IPS DF 6.9 (cell line): ENCODE measurements at places on chromosomes 4 and X.

DNA sequence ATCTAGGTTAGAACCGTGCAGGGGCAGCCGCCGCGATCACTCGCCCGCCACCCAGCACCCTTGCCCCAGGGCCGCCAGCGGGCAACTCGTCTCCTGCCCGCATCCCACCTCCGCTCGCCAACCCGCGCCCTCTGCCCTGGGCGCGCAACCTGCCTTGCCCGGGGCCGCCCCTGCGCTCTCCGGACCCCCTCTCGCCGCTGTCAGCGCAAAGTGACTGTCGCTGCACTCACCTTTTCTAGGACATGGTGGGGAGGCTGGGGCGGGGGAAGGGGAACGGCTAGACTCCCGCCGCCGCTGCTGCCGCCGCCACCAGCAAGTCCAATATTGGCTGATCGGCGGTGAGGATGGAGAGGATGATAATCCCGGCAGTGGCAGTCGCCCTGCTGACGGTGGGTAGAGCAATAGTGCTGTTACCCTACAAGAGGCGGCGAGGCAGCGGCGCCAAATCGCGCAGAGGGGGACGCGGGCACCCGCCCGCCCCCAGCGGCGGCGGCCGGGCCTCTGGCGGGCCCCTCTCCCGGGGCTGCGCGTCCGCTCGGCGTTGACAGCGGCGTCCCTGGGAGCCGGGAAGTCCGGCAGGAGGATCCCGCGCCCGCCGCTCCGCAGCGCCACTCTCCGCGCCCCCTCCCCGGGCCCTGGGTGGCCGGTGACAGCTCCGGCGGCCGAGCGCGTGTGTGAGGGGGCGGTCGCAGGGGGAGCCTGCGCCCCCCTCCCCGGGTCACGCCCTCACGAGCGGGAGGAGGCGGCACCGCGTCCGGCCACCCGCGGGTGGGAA is 2.3 kb upstream of the NR3C2 start:
- no peak for DNase-seq
- H3K27me3 ChIP-seq = peaks cover 6% of the 10 kb centered on the region; the same call in 1 of the 2 replicates
- H3K27ac ChIP-seq = no peak overlapping the region
- peak overlapping the region; percentile 74; the same call in 1 of the 2 replicates for H3K4me3 ChIP-seq

- H3K27me3 ChIP-seq = no peaks in the 10 kb centered on the region
- no peak overlapping the region for H3K4me3 ChIP-seq
- H3K27ac ChIP-seq = no peak overlapping the region
- DNase-seq = no peak
Measured at GRCh38 chr4:15262396-15262795, 165.4 kb upstream of the C1QTNF7 start.

DNA sequence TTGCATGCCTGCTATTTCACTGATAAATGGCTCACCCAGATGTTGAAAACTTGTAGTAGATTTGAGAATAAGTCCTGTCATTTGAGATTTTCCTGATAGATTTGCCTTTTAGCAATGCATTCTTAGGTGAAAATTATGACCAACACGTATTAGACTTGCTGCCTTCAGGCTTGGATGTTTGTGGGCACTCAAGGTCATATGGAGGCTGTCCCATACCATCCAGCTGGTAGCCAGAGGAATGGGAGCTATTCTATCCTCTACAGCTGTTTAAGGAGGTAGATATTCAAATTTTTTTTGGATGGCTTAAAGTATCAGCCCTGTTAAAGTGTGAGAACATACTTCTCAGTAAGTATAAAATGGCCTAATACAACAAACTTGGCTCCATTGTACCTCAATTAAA is 34.7 kb downstream of the RTL3 start:
- no peaks in the 10 kb centered on the region for H3K4me1 ChIP-seq
- H3K4me3 ChIP-seq = no peak overlapping the region
- H3K27ac ChIP-seq = no peak overlapping the region
- no peak for DNase-seq

- H3K27me3 ChIP-seq = no peaks in the 10 kb centered on the region
- peak; percentile 13 for DNase-seq
- no peak within 1 kb of the TSS for H3K27ac ChIP-seq
- H3K36me3 ChIP-seq = no peaks in the 10 kb centered on the region
Measured at GRCh38 chrX:76427560-76428242, at the start of gene MAGEE1. MAGEE1 (plus strand) TSS chrX:76427710; CDS start chrX:76427931, 221 bp downstream.

DNA sequence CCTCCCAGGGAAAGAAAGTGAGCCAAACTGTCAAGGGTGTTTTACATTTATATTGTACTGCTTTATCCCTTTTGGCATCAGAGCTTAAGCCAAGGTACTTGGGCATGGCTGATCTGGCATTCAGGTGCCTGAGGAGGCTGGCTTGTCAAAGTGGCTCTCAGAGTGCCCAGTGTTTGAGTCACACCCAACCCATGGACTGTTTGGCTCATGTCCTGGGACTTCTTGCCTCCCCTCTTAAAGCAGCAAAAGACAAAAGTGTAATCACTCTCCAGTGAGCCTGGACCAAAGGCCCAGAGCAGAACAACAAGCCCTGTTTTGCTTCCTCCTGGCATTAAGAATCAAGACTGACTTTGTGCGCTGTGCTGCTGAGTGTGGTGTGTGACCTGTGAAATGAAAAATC is 311.7 kb upstream of the TAPT1 start:
- no peaks in the 10 kb centered on the region for H3K27me3 ChIP-seq
- no peak for DNase-seq
- no peaks in the 10 kb centered on the region for H3K36me3 ChIP-seq
- no peak overlapping the region for H3K4me3 ChIP-seq
- H3K27ac ChIP-seq = no peak overlapping the region

- H3K27ac ChIP-seq = no peak overlapping the region
- H3K4me3 ChIP-seq = no peak overlapping the region
- H3K27me3 ChIP-seq = no peaks in the 10 kb centered on the region
Measured at GRCh38 chrX:153929576-153929975, 3.5 kb upstream of the ARHGAP4 start.

DNA sequence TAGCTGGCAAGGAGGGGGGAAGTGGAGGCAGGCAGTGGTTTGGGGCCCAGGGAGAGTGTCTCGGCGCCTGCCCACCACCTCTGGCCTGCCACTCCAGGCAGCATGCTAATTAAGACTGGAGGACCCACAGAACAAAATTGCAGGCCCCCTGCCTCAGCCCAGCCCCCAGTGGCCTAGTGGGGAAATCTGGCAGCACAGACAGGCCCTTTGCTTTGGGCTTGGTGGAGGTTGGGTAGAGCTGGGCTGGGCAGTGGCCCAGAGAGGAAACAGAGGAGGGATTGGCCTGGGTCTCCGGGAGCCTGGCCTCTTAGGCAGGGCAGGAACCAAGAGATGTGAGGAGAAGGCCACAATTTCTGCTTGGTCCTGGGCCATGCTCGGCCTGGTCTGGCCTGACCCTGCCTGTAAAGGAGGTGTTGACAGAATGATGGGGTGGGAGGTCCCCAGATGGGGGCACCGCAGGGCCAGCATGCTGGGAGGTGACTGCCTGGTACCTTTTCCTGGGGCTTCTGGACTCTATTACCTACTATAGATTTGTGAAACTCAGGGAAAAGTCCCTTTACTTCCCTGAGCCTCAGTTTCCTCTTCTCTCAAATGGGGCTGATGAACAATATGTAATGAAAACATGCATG is 92.4 kb upstream of the PJA1 start:
- H3K27ac ChIP-seq = no peak overlapping the region
- H3K36me3 ChIP-seq = no peaks in the 10 kb centered on the region
- no peak for DNase-seq
- H3K4me1 ChIP-seq = no peaks in the 10 kb centered on the region
- peaks cover 26% of the 10 kb centered on the region for H3K27me3 ChIP-seq

- no peak overlapping the region for H3K4me3 ChIP-seq
- H3K36me3 ChIP-seq = no peaks in the 10 kb centered on the region
- H3K27ac ChIP-seq = no peak overlapping the region
- no peaks in the 10 kb centered on the region for H3K27me3 ChIP-seq
- H3K4me1 ChIP-seq = no peaks in the 10 kb centered on the region
- DNase-seq = no peak
Measured at GRCh38 chrX:103343105-103343504, 13.1 kb downstream of the TCEAL7 start.

DNA sequence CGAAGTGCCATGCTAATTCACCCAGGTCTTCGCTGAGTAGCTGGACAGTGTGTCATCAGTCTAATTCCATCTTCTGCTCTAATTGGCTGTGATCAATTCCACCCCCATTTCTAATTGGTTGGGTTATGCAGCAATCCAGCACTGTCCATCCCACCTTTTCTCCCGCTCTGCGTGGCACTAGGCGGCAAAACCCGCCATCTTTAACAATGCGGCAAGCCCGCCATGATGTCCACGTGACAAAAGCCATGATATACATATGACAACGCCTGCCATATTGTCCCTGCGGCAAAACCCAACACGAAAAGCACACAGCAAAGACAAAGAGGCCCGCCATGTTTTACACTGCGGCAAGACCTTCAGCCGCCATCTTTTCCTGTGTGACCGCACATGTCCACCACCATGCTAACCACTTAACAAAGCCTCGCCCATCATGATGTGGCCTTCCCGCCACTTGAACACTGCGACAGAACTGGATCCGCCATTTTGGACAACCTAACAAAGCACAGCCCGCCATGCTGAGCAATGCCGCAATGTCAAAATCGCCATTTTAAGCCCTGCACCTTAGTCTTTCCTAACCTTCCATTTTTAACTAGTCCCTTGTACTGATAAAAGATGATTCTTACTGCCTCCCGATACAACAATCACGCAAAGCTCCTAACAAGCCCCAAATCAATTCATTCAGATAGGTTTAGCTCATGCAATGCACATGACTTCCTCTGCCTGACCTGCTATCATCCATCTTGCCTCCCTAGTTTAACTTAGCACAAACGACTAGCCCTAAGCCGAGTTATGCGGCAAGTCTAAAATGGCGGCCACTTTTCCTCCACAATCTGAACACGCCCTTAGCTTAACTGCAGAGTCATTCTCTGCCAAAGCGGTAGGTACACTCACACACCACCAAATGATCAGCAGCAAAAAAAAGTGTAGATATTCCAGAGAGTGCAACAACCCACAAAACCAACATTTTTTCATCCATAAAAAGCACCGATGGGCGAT is 288.3 kb downstream of the CHIC1 start:
- no peak overlapping the region for H3K4me3 ChIP-seq
- no peak for DNase-seq
- H3K36me3 ChIP-seq = no peaks in the 10 kb centered on the region; the same call in 1 of the 2 replicates
- no peaks in the 10 kb centered on the region for H3K4me1 ChIP-seq
- no peaks in the 10 kb centered on the region for H3K27me3 ChIP-seq
- no peak overlapping the region for H3K27ac ChIP-seq

GRCh38 chrX:48491809-48492208 is 15.8 kb downstream of the FTSJ1 start:
- peaks cover 2% of the 10 kb centered on the region; the same call in 1 of the 2 replicates for H3K4me1 ChIP-seq
- no peak overlapping the region for H3K4me3 ChIP-seq
- H3K27ac ChIP-seq = no peak overlapping the region
- DNase-seq = no peak
- no peaks in the 10 kb centered on the region for H3K27me3 ChIP-seq

GRCh38 chrX:9907645-9908387 is 59.3 kb upstream of the CLDN34 start:
- no peak for DNase-seq
- H3K27me3 ChIP-seq = no peaks in the 10 kb centered on the region
- H3K4me3 ChIP-seq = no peak overlapping the region
- H3K4me1 ChIP-seq = peaks cover 2% of the 10 kb centered on the region
- no peak overlapping the region for H3K27ac ChIP-seq

DNA sequence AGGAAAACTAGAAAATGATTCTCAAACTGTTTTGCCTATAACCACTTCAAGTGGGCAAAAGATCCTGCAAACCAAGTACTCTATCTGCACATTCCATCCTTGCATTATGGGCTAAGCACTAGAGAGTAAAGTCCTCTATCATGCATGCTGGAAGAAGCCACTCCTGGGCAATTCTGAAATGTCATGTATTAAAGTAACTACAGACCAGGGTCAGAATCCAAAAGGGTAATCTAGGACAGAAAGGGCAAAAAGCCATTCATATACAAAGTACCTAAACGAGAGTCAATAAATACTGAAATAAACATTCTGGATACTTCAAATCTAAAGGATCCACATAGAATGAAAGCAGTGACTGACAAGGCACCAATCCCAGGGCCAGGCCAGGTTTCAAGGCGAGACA is 1.0 kb downstream of the SNX12 start:
- no peaks in the 10 kb centered on the region; the same call in 1 of the 2 replicates for H3K4me1 ChIP-seq
- peak overlapping the region; percentile 99; the same call in 1 of the 2 replicates for H3K4me3 ChIP-seq
- no peaks in the 10 kb centered on the region for H3K27me3 ChIP-seq
- no peak overlapping the region for H3K27ac ChIP-seq
- no peaks in the 10 kb centered on the region for H3K36me3 ChIP-seq
- DNase-seq = no peak

DNA sequence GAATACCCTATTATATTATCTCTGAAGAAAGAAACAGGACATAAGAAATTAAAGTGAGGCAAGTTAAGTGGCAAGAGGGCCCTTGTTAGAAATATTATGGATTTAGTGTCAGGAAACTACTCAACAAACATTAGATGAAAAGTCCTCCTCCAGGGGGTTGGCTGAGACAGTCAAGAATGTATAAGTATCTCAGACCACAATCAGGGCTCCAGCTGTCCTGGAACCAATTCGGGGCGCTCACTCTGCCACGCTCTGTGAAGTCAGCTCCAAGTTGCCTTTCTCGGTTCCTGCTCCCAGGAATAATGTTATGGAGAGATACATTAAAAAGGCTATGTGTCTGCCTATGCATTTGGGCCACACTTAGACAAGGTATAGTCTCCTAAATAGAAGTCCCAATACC is 73.3 kb downstream of the RASGEF1B start:
- no peak overlapping the region for H3K4me3 ChIP-seq
- no peaks in the 10 kb centered on the region for H3K27me3 ChIP-seq
- H3K27ac ChIP-seq = no peak overlapping the region
- no peaks in the 10 kb centered on the region for H3K36me3 ChIP-seq
- H3K4me1 ChIP-seq = no peaks in the 10 kb centered on the region

DNA sequence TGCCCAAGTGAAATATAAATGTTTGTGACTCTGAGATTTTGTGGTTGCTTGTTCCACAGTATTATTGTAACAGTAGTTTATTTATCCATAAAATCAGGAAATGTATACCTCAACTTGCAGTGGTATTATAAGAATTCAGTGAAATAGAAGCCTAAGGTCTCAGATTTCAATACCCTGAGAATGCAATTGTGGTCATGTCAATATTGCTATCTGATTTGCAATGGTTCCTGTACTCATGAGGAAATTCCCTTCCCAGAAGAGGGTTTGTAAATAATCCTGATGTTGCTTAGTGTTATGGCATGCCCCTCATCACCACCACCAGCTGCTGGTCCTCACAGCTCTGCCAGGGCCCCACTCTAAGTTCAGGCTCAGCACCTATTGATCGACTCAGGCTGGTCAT is 67.8 kb downstream of the SLC34A2 start:
- DNase-seq = no peak
- H3K4me1 ChIP-seq = no peaks in the 10 kb centered on the region
- H3K27me3 ChIP-seq = no peaks in the 10 kb centered on the region
- H3K27ac ChIP-seq = no peak overlapping the region
- no peak overlapping the region for H3K4me3 ChIP-seq
- no peaks in the 10 kb centered on the region for H3K36me3 ChIP-seq

GRCh38 chr4:183571350-183571941 is 66.6 kb downstream of the ING2 start:
- H3K4me3 ChIP-seq = no peak overlapping the region
- no peak for DNase-seq

DNA sequence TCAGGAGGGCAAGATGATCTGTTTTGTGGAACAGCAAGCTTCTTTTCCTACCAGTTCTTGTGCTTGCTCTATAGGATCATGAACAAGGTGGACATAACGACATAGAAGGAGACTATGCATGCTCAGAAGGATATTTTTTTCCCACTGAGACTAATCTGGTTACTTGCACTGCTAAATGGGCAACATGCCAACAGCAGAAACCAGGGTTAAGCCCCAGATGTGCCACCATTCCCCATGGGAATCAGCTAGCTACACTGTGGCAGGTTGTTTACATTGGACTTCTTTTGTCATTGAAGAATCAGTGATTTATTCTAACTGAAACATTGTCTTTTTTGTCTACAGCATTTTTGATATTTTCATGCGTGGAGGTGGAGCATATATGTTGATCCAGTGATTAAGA is 165.6 kb downstream of the C4orf33 start:
- no peak overlapping the region for H3K27ac ChIP-seq
- H3K27me3 ChIP-seq = no peaks in the 10 kb centered on the region
- DNase-seq = no peak
